Fibroblast of skin of left biceps (primary cell): ENCODE measurements at places on chromosomes 1 and 21.

GRCh38 chr1:174818014-174818616 is 181.6 kb upstream of the CACYBP start:
- DNase-seq = no peak

GRCh38 chr1:197924516-197925123 is 7.4 kb downstream of the LHX9 start:
- DNase-seq = no peak

GRCh38 chr1:220711056-220711809 is 21.1 kb downstream of the C1orf115 start:
- no peak for DNase-seq

- DNase-seq = peak; percentile 42
These were observed 326.3 kb downstream of the TBX15 start for GRCh38 chr1:118661769-118662320.

DNA sequence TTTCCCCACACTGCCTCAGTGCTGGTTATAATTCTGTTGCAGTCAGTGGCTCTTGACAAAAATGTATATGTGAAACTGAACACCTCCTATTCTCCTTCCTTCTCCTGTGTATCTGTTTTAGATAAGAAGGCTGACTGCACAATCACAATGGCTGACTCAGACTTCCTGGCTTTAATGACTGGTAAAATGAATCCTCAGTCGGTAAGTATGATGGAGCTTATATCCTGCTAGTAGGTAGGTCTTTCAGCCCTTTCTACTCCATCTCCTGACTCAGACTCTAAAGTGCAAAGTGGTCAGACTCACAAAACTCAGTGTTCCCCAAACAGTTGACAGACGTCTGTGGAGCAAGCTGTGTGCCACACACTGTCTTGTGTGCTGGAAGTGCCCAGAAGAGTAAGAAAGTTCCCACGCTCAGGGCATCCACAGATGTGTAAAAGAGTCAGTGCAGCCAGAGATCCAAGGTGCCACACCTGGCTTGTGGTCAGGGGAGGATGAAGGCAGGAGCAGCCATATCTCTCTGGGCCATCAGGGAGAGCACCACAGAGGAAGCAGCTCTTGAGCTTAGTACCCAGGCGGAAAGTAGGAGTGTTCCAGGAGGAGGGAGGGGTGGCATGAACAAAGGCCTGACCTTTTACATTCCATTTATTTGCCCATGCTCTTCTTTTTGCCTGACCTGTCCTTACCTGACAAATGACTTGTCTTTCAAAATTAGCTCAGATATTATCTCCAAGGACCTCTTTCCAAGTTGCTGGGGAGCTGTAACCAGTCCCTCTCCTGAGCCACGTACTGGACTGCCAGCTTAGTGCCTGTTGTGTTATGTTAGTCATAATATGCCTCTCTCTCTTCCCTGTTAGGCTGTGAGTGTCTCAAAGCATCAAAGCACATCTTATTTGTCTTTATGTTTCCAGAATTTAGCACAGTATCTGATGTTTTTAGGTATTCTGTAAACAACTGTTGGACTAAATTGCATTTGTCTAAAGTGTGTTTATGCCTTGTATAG is 14.0 kb upstream of the PODN start:
- DNase-seq = no peak

DNA sequence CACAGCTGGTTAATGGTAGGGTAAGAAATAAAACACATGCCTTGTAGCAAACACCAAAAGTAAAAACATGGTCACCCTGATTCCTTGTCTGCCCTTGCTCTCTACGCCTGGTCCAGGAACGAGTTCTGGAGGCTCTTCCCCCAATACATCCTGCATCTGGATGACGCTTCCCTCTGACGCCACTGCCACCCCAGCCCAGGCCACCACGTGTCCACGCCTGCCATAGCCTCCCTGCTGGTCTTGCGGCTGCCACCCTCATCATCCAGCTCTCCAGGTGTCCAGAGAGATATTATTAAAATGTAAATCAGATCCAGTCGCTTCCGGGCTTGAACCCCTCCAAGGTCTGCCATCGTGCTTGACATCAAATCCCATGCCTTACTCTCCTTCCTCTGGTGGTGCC is 39.3 kb downstream of the IGSF21 start:
- DNase-seq = no peak

- DNase-seq = no peak
These were observed 67.8 kb upstream of the SMYD2 start for GRCh38 chr1:214213136-214213535.

GRCh38 chr1:154775621-154776605 is 94.2 kb downstream of the KCNN3 start:
- no peak for DNase-seq

GRCh38 chr1:117633068-117633345 is 27.2 kb downstream of the TENT5C start:
- no peak for DNase-seq

DNA sequence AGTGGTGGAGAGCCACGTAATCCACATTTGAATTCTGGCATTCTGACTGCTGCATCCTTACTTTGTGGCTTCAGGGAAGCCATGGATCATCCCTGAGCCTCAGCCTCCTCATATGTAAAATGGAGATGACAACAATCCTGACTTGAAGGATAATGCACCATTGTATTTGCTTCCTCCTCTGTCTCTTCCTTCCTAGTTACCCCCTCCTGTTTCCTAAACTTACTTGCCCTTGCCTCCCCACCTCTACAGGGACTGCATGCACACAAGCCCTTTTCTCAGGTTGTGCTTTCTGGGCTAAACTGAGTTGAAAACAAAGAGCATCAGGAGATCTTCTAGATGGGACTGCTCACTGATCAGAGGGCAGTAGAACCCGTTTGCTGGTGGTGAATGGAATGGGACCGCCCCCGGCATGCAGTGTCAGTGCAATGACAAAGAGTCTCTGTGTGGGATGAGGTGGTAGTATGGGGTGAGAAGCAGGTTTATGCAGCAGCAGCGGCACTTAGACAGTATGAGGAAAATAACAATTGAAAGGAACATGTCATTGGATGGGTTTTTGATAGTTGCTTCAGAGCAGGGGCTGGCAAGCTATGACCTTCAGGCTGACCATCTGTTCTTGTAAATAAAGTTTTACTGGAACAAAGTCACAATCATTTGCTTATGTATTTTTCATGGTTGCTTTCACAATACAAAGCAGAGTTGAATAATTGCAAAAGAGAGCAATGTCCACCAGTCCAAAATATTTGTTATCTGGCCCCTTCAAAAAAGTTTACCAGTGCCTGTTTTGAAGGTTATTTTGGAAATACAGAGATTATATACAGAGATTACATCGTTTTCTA is 6.1 kb upstream of the ADAMTS1 start:
- DNase-seq = no peak

GRCh38 chr1:230894032-230894431 is 25.7 kb upstream of the C1orf198 start:
- no peak for DNase-seq

DNA sequence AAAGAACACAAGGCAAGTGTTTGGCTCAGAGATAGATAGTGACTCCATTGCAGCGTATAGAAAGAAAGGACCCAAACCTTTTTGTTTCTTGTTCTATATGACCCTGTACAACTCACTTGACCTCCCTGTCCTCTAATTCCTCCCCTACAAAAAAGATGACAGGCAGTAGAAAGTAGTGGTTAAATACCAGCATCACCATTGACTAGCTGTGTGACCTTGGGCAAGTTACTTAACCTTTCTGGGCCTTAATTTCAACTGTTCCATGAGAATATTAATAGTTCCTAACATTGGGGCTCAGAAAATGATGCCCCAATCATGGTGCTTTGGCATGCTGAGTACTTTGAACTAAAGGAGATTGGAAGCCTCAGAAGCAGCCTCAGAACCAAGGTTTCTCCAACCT is 46.7 kb upstream of the MAN1A2 start:
- DNase-seq = no peak

GRCh38 chr1:232474826-232475225 is 155.1 kb downstream of the SIPA1L2 start:
- no peak for DNase-seq

DNA sequence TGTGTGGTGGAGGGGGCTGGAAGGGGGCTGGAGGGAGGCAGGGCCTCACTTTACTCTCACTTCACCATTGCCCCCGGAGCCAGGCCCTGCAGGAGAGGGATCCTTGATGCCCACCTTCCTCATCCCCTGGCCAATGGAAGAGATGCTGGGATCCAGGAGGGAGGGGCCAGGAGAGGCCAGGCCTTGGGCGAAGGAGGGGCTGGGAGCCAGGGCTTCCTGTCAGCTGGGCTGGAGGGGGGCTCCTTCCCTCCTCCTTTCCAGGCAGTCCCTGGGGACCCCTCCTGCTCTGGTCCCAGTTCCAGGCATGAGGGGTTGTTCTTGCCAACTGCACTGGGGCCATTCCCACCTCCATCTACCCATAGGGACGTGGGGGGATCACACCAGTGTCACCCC is 5.7 kb downstream of the AHDC1 start:
- DNase-seq = no peak

- no peak for DNase-seq
These were observed 1.8 kb downstream of the GPR3 start for GRCh38 chr1:27394282-27394658.

GRCh38 chr1:87830432-87830978 is 501.8 kb downstream of the LMO4 start:
- no peak for DNase-seq

GRCh38 chr1:170407138-170407537 is 124.8 kb upstream of the GORAB start:
- no peak for DNase-seq

DNA sequence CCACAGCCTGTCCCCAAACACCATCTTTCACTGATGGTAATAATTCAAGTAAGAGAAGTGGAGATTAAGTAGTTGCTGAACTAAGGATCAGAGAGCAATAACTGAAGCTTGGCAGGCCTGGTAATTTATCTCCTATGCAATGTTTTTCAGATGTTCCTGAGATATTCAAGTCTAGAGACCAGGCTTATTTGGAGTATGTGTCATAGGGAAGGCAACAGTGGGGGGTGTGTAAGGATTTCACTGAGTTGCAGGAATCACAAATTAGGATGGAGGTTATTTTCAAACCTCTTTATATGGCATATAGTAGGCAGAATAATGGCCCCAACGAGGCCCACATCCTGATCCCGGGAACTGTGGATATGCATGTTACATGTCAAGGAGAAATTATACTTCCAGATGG is 171.7 kb downstream of the KCNJ6 start:
- no peak for DNase-seq

DNA sequence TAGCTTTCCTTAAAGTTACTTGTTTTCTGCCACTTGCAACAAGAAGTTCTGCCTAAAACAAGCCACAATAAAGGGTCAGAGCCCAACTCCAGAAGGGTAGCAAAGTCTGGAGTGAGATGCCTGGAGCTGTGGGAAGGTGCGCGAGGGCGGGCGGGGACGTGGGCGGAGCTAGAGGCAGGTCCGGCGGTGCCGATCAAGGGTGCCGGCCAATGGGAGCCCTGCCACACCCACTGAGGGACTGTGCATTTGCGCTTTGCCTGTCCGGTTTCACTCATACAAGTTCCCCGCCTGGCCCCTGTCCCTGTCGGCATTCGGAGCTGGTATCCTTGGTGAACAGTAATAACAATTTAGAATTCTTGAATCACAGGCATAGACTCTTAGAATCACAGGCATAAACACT is 732.4 kb downstream of the MATN1 start:
- DNase-seq = no peak

DNA sequence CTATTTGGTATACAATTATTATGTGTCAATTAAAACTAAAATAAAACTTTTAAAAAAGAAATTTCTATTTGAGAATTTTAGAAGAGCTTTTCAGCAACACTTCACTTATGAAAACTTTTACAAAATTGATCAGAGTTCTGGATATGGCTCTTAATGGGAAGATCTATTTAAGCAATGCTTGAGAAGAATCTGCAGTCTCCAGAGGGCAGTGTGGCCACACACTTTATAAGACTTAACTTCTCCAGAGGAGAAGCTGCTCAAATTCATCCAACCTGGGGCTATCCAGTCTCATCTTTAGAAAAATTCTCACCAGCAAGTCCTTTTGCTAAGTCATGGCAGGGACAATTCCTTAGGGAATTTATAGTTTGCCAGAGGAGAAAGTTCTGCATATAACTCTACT is 25.2 kb upstream of the AGO1 start:
- no peak for DNase-seq

- no peak for DNase-seq
These were observed 109.8 kb downstream of the OMA1 start for GRCh38 chr1:58436615-58437297.

DNA sequence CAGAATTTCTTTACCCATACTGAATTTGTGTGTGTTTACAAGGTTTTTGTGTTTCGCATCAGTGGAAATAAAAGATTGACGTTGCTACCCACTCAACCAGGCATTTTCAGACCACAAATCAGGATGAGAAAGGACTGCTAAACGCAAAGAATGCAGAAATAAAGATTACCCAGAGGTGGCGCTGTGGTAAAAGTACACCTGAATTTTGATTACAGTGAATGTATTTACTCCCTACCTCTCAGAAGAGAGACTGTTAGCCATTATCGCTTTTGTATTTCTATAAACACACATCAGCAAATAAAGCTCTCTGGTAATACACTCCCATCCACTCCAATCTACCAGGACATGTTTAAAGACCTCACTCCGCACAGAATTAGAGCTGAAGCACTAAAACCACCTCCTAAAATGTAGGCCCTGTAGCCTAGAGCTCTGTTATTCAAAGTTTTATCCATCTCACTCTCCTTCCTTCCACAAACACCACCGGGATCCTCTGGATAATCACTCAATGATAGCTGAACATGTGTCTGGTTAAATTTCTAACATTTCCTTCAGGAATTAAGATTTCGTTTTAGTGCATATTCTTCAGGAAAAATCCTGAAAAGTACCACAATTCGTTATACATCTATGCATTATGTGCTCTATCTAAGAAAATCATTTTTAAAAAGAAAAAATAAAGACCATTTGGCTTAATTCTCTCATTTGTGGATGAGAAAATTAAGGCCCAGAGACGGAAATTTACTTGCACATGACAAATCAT is 2.5 kb upstream of the LMO4 start:
- no peak for DNase-seq

DNA sequence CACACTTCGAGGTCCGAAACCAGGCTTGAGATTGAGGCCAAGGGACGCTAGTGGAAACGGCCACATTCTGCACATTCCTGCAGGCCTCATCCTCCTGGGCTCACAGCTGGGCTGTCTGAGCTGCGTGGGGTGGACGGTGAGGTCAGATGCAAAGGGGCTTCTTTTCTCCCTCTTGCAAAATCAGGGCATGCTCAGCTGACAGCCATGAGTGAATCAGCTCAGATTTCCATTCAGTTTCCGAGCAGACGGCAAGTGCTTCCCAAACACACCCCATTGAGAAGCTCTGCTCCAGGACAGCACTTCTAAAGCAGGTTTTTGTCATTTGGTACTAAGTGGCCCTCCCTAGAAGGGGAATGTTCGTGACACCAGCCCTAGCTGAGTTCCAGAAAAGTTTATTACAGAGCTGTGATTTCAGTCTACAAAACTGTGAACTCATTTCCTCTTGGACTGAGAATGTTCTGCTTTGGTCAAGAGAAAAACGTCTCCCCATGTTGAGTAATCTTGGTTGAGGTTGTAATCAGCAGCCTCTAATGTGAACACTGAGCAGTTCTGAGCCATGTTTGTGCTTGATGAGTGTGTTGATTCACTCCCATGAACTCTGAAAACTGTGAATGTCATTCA is 10.0 kb downstream of the PDPN start:
- DNase-seq = peak; percentile 38

GRCh38 chr1:151975311-151976014 is 18.2 kb downstream of the S100A10 start:
- DNase-seq = no peak

GRCh38 chr1:152907686-152908601 is at the start of gene IVL:
Gene IVL, plus strand, starts transcription at chr1:152908546. Its CDS starts 1,252 bp downstream, at chr1:152909798.
- DNase-seq = no peak
